ENCODE measurements at places on chromosomes 2 and 18.

DNA sequence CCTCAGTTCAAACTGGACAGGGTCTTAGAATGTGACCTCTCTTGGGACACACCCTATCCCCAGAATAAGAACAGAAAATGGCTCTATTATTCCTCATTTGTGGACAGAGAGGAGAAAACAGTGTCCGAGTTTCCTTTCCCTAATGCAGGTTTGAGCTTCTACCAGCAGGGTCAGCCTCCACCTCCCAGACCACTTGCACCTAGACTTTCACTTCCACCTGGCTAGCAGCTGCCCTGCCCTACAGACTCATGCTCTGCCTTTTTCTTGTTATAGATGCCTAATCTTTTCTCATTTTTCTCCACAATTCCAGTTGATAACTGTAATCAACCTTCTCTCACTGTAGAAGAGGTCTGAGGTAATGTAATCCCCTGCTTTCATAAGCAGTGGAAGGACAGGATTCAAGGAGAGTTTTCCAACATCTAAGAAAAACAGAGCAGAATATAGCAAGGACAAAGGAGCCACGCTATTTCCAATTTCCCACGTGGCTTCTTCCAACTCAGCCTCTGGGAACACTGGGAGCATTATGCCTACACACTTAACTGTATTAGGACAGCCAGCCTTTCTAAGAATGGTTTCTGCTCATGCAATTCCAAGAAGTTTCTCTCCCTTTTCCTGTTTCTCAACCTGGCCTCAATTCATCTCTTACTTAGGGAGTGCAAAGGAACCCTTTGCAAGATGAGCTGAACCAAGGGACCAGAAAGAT lies 239.8 kb downstream of the BCL11A start:
- DNase-seq: no peak

DNA sequence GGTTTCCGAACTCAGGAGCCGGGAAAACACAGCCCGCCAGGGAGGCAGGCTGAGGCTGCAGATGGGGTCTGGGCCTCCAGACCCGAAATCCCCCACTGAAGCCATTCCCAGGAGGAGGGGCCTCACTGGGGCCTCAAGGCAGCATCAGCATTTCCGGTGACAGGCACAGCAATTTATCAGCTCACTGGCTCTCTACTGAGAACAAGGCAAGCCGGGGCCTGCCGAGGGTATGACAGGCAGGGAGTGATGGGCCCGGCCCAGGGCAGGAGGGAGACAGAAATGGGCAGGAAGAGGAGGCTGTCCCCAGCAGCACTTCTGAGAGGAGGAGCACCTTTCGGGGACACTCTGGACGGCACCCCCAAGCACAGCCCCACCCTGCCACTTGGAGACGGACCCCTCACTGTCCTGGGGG lies 12.5 kb downstream of the SDC1 start:
- DNase-seq: no peak

DNA sequence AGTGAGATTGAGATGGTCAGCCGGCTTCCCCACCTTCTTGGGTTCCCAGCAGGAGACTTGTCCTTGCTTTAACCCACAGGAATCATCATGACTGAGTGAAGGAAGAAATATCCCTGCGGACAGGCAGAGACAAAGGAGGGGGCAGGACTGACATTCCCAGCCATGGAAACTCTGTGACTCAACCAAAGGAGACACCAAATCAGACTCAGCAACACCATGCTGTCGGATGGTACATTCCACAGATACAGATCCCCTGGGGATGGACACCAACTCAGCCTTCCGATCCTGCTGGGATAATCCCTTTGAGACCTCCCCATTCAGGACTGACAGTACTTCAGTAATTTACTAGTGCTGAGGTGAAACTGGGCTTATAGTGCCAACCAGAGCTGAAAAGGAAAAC lies 518.3 kb downstream of the XIRP2 start:
- no peak for DNase-seq

- no peak for DNase-seq
Measured at GRCh38 chr18:56066524-56067213, 478.7 kb upstream of the TCF4 start.

DNA sequence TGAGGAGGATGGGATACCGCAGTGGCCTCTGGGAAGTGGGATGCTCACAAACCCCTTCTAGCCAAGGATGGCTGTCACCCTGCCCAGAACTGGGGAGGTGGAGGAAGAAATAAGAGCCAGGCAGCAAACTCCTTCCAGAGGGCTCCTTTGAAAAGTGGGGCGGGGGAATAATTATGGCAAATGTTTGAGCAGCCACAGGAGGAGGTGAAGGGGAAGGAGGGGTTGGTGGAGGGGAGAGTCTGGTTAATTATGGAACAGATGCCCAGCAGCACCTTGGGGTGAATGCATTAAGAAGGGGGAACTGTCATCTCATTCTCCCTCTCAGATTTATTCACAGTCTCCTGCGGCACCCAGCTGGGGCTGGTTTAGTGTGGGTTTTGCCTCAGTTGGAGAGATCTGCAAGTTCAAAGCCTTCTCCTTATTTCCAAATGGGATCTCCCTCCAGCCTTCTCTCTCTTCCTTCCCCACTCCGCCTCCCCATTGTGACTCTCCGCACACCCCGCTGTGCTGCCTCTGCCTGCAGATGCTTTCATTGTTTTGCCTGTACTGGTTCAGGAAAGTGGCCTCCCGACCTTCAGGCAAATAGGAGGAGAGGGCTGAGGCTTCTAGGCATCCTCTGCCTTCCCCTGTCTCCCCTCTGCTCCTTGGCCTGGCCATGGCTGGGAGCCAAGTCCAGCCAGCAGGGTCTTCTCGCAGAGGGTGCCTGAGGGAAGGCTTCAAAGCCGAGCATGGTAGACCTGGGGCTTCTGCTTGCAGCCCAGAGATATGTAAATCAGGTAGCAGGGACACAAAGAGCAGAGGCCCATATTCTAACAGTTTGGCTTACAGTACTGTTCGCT lies 457.2 kb upstream of the MEX3C start:
- DNase-seq: no peak

DNA sequence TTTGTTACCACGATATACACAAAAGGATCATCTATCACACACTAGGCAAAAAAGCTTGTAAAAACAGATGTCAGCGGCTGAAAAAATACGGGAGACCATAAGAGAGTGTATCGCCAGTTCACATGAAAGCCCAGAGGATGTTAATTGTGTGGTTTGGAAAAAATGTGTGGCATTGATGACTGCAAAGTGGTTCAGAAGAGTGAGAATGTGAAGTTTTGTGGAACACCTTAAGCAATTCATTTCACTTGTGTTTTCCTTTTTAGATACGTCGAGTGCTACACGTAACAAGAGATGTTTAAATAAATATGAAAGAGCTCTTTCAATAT lies 61.7 kb upstream of the DAPL1 start:
- DNase-seq: no peak

DNA sequence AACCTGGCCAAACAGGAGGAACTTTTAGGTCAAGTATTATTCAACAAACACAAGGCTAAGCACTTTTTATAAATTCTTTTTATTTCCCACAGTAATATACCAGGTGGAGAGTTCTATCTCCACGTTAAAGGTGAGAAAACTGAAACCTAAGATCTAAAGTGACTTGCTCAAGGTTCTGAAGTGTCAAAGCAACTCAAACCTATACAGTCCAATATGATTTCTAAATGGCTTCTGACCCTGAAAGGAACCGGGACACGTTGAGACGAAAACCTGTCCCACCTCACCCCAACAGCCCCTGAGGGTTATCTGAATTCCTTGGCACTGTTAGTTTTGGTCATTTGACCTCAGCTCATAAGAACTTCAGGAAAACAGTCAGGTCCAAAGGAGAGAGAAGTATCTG lies 814.5 kb upstream of the LRATD1 start:
- DNase-seq: no peak

DNA sequence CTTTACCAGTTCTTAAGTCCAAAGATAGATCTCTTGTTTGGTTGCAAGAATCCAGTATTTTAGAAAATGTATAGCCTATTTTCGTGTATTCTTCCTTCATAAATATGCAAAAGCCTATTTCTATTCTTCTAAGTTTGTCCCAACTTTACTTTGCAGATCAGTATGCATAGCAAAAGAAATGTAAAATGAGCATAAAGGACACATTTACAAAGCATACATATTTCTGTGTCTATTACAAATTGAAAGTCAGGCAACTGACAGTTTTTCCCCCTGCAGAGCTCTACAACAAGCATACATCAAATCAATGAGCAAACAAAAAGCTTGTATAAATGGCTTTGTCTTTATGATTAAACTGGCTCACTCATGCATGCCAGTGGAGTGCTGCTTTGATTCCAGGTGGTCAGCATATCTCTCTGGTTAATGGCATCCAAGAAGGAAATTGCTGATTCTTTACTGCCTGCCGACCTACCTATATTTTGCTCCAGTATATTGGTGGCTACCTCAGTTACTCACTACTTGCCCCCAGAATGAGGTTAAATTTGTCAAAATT lies 10.0 kb upstream of the VPS54 start:
- DNase-seq: no peak

DNA sequence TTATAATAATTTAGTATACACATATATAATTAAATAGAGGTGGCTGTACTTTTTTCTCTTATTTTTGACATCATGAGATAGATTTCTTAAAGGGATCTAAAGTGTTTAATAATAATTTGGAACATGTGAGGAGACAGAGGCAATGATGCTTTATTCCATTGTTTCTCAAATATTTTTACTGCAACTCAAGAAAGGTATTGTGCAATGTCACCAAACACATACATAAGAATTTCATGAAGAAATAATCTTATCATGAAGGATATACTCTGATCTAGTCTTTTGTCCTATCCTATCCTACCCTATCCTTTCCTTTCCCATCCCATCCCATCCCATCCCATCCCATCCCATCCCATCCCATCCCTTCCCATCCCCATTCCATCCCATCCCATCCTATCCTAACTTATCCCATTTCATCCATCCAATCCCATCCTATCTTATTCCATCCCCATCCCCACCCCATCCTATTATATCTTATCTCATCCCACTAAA lies 232.1 kb upstream of the SMIM21 start:
- DNase-seq: no peak

DNA sequence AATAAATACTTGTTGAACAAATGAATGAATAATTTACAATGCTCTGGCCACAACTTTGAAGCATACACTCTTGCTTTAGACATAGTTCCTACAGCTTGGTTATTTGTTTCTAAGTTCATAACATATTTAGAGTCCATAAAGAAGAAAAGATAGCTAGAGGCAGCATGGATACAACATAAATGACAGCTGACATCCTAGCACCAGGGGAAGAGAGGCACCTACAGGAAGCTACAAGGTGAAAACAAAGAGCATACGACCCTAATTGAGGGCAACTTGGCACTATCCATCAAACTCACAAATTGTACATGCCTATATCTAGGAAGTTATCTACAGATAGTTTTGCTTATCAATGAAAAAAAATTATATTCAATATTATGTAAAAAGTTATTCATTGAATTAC lies 88.9 kb downstream of the PLEKHM3 start:
- DNase-seq: no peak

DNA sequence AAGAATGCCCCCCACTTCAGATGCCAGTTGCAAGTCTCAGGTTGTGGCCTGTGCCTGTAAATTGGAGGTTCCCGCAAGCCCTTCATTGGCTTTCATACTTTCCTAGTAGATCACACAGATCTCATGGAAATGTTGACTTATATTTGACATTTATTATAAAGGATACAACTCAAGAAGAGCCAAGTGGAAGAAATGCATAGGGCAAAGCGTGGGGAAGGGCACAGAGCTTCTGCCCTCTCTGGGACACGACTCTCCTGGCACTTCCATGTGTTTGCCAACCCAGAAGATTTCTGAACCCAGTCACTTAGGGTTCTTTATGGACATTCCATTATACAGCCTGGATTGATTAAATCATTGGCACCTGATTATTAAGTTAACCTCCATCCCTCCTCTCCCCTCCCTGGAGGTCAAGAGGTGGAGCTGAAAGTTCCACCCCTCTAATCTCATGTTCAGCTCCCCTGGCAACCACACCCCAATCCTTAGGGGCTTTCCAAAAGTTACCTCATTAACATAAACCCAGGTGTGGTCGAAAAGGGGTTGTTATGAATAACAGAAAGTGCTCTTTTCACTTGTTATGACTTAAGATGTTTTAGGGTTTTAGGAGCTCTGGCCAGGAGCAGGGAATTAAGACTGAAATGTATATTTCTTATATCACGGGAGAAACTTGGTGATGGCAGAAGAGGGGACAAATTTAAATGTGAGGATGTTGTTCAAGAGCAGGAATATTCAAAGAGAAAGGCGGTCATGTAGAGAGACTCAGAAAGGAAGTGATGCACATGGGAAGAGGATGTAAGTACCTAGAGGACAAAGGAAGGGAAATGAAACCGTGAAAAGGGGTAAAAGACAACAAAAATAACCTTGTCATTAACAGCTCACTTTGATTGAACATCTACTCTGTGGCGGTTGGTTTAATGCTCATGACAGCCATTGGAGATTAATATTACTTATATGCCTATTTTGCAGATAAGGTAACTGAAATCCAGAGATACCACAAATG lies 31.8 kb downstream of the SP100 start:
- DNase-seq: no peak

GRCh38 chr2:74364533-74365505 lies 15.3 kb downstream of the DCTN1 start:
- no peak for DNase-seq

- no peak for DNase-seq
Measured at GRCh38 chr2:38214209-38214717, 138.3 kb upstream of the CYP1B1 start.

DNA sequence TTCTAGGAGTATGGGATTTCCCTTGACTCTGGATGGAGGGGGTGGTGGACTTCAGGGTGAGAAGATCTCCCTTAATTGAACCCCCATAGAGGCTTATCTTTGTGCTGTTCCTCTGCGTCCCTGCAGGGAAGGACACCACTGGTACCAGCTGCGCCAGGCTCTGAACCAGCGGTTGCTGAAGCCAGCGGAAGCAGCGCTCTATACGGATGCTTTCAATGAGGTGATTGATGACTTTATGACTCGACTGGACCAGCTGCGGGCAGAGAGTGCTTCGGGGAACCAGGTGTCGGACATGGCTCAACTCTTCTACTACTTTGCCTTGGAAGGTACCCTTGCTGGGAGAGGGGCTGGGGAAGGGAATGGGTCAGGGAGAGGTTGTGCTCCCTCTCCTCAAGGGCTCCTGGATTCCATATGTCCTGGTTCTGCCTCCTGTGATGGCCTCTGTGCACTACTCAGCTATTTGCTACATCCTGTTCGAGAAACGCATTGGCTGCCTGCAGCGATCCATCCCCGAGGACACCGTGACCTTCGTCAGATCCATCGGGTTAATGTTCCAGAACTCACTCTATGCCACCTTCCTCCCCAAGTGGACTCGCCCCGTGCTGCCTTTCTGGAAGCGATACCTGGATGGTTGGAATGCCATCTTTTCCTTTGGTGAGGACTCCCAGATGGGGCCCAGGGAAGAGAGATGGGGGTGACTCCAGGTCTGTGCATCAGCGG lies 19.3 kb downstream of the PRKAG3 start:
- no peak for DNase-seq

- DNase-seq: no peak
Measured at GRCh38 chr2:37190290-37190689, 1.8 kb upstream of the SULT6B1 start.

GRCh38 chr18:35616074-35616473 lies 34.5 kb downstream of the GALNT1 start:
- DNase-seq: no peak

GRCh38 chr2:197809064-197809463 lies 4.7 kb downstream of the PLCL1 start:
- no peak for DNase-seq

Data from activated T-helper 1 cell treated with Interleukin-2 at 50 U/mL for 16 hours (primary cell).